CD4-positive, alpha-beta T cell (primary cell): ENCODE measurements at places on chromosomes 12 and 14. TPM values are rescaled to one million over a fixed set of nuclear protein-coding genes. Genes with fewer than 3 reads are reported as not detected.

The SERPINA12 gene
- total RNA-seq = not detected

The G2E3 gene
- 24.3 TPM for total RNA-seq

The PNP gene
- total RNA-seq = 73.6 TPM

The PRKD1 gene
- total RNA-seq = not detected

The SERPINA10 gene
- not detected for total RNA-seq

The SPIC gene
- total RNA-seq = not detected

The ADIPOR2 gene
- total RNA-seq = 12.5 TPM

The SRRM4 gene
- total RNA-seq = not detected

The DHH gene
- total RNA-seq = 1.1 TPM

The CLEC4C gene
- not detected for total RNA-seq

The SEL1L gene
- 40.6 TPM for total RNA-seq
